ENCODE measurements at places on chromosomes 13 and 19. TPM values are rescaled to one million over a fixed set of nuclear protein-coding genes. Genes with fewer than 3 reads are reported as not detected.

Gene CD79A
- total RNA-seq, result 0.62 TPM

Gene ZIM2
- not detected for total RNA-seq

Gene COX6B1
- 197 TPM for total RNA-seq

Gene FGF22
- total RNA-seq, result 1.4 TPM

Gene PSG2
- total RNA-seq, result not detected

Gene TNFRSF19
- total RNA-seq, result 74.2 TPM

Gene CATSPERD
- not detected for total RNA-seq

Gene ZNF415
- 19.5 TPM for total RNA-seq

Gene ZNF528
- 48.6 TPM for total RNA-seq

Gene UPK1A
- not detected for total RNA-seq

Gene TARM1
- not detected for total RNA-seq

Gene KLHL1
- not detected for total RNA-seq

Gene USHBP1
- total RNA-seq, result 23.8 TPM

Gene CEACAM19
- total RNA-seq, result 1.5 TPM

Gene NAPSA
- total RNA-seq, result not detected

Gene NMRK2
- total RNA-seq, result not detected

Gene ZNF552
- total RNA-seq, result 15.0 TPM

All from uterus (tissue), 4 donors.